Activated T-cell treated with anti-CD3 and anti-CD28 coated beads for 4 hours (primary cell): ENCODE measurements at places on chromosomes 6 and 20.

- DNase-seq = no peak
Observed at GRCh38 chr6:128519132-128519930, 1.1 kb downstream of the PTPRK start.

DNA sequence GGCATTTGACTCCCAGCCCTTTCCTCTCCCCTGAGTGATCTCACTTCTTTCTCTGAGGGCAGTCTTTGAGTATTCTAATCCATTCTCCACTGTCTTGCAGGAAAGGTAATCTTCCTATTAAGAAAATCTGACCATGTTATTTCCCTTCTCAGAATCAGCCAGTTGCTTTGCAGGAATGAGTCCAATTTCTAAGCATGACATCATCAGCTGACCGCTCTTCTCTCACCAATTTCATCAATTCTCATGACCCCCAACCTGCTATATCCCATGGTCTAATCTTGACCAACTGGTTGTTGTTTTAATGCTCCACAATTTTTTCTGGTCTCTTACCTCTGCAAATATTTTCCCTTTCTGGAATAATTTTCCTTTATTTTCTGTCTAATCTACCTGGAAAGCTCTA lies 73.4 kb downstream of the FAM229B start:
- DNase-seq = no peak

GRCh38 chr20:10661261-10661660 lies 12.5 kb downstream of the JAG1 start:
- DNase-seq = no peak

GRCh38 chr6:1324936-1325335 lies 13.0 kb downstream of the FOXQ1 start:
- DNase-seq = no peak

DNA sequence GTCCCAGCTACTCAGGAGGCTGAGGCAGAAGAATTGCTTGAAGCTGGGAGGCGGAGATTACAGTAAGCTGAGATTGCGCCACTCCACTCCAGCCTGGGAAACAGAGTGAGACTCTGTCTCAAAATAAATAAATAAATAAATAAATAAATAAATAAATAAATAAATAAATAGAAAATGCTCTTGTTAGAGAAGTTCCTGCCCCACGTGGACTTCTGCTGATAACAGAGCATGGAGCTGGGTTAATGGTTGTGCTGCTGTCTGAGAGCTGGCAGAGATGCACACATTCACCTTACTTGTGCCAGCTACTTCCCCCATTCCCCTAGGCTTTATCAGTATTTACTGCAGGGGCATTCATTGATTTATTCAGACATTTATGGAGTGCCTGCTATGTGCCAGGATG lies 155.2 kb upstream of the KCNG1 start:
- DNase-seq = no peak

GRCh38 chr6:44496665-44497369 lies 109.3 kb downstream of the CDC5L start:
- DNase-seq = no peak

DNA sequence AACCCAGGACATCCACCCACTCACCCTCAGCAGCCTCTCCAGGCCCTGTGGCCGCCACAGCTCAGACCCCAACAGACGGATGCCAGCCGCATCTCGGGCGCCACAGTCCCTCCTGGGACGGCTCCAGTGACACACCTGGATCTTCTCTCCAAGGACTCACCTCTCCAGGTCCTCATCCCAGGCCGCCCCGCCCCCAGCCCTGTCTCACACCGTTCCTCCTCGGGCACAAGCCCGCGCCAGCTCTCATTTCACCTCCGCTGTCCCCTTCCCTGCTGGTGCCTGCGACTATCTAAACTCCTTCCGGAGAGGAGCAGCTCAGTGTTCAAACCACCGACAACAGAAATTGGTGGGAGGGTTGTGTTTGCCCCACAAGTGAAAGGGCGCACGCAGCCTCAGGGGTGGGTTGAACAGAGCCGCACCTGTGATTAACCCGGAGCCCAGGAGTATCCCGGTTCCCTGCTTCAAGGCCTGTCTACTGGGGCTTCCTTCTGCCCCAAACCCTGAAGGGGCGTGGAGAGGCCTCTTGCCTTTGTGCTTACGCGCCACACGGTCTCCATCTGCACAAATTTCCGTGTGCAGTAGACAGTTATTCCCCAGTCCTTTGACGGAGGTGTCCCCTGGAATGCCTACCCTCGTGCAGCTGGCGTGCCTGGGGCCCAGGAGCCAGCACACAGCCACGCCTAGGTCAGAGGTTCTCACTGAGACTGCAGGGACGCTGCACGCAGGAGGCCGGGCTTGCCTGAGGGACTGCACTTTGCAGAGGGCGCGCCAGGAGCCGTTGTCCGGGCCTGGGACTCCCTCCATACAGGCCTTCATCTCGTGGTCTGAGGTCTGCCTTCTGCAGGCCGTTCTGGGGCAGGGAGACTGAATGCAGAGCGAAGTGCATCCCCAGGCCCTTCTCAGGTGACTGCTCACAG lies 232.7 kb downstream of the DLL1 start:
- no peak for DNase-seq

DNA sequence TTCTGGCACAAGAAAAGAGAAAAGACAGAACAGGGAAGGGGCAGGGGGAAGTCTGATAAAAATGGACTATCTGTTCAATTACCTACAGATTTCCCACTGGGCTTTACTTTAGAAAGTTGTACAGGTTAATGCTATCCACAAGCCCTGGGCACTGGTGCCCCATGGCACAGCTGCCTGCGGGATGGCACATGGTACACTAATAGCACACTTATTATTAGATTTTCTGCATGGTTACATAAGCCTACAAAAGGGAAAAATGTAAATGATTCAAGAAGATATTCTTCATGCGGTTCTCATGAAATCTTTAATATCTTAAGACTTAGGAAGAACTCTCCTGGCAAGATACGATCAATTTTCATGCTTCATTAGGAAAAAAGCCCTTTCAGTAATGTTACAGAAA lies 137.5 kb downstream of the GMPR start:
- DNase-seq = no peak

DNA sequence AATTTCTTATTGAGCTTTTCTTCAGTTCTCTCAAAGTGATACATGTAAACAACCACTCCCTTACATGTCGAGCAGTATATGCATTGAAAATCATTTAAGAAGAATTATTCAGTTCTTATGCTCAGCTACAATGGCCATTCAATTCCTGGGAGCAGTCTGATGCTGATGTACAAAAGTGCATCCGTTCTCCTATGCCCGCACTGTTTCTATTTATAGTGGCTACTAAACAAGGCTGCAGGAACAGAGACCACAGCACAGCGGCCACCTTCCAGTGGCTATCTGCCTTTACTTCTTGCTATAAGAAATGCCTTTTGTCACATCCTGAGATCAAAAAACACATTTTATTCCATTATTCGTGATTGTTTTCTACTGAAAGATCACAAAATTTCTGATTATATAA lies 82.2 kb downstream of the FHL5 start:
- no peak for DNase-seq

- DNase-seq = no peak
Observed at GRCh38 chr20:49427751-49428518, 54.5 kb downstream of the KCNB1 start.

GRCh38 chr6:113181164-113181563 lies 676.0 kb upstream of the MARCKS start:
- no peak for DNase-seq

DNA sequence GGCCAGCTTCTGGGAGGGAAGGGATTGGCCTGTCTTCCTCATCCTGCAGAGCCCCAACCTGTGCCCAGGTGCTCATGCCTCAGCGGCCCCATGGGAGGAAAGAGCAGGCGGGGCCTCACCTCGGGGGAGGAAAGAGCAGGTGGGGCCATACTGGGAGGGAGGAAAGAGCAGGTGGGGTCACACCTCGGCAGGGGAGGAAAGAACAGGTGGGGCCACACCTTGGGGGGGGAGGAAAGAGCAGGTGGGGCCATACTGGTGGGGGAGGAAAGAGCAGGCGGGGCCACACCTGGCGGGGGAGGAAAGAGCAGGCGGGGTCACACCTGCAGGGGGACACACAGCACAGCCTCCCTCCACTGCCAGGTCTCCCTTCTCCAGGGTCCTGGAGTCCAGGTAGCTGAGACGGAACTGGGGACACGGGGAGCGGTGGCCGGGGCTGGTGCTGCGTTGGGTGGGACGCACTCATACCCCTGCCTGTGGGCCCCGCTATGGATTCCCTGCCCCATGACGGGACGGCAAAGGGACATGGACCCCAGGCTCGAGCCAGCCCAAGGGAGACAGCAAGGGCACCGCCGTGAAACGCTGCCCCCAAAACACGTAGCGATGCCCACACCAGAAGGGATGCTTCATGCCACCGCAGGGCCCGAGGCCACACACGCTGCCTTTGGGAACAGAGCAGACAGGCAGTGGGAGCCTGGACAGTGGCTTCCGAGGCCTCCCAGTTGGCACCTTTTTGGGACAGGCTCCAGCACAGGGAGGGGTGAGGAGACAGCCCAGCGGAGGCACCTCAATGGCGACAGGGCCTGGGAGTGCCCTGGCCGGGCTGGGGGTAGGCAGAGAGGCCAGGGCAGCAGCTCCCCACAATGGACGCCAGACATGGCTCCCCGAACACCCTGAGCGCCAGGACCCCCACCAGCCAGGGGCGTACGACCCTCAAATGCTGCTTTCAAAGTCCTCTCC lies 43.3 kb upstream of the CHRNA4 start:
- no peak for DNase-seq

DNA sequence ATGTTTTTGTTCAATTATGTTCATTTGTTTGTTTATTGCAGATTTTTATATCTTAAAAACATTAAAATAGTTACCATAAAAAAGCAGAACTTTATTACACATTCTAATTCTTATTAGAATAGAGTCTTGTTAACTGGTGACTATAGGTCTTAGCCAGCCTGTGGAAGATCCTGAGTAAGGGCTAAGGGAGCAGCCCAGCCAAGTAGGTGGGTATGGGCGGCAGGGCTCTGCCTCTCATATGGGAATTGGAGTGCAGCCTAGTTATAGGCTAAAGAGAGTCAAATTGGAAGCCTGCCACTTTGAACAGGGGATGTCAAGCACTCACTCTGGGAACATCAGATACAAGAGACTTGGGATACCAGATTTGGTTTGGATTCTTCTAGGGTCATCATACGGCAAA lies 10.5 kb upstream of the HSF2 start:
- no peak for DNase-seq

- no peak for DNase-seq
Observed at GRCh38 chr20:35306931-35307517, 14.8 kb upstream of the FAM83C start.

- DNase-seq = no peak
Observed at GRCh38 chr6:10276106-10276505, 138.8 kb downstream of the TFAP2A start.
